ENCODE measurements at places on chromosomes 4 and X.
A peak's percentile ranks its signal among the peaks of the same experiment; 100 is the strongest.

GRCh38 chr4:6720202-6720699 is 4.3 kb downstream of the BLOC1S4 start:
- DNase-seq: peak; percentile 79

DNA sequence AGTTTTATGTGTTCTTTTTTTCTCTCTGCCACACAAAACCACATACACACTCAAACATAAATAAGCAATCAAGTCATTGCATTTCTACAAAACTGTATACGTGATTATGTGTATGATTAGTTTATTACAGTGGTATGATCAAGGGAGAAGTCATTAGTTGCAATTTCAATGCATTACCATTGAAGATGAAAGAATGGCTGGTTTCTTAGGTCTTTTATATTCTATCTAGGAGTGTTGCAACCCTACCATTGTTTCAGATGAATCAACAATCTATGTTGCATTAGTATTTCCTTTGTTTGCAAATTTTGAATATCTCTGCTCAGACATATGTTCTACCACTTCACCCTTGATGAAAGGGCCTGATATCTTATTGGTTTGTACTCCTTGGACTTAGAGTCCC is 6.8 kb downstream of the ANXA3 start:
- DNase-seq: no peak

DNA sequence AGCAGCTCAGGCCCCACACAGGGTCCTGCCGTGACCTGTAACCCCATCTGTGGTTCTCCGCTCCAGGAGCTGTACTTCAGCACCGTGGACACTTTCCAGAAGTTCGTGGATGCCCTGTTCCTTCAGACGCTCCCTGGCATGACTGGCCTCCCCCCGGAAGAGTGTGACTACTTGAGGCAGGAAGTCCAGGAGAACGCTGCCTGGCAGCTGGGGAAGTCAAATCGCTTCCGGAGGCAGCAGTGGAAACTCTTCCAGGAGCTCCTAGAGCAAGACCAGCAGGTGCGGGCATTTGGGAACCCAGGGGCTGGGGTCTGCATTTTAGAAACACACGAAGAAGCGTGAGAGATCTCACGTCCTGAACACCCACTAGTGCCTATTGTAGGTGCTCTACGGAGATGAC is 72.5 kb downstream of the EVC start:
- DNase-seq: no peak

DNA sequence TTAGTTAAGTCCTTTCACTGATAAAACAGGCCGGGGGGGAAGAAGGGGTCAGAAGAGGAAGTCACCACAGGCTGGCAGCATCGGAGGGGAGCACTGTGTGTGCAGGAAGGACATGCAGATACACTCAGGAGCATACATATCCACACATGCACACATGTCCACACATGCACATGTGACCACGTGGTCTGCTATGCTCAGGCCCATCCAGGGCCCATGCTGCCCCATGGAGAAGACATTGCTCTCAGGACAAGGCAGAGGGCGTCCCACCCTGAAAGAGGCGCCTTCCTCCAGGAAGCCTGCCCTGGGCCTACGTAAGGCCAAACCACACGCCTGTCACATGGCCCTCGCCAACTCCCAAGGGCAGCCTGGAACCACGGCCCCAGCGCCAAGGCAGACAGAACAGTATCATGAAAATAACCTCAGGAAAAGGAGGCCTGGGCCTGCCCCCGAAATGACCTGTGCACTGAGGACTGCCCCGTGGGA is 15.8 kb downstream of the WDR1 start:
- no peak for DNase-seq

DNA sequence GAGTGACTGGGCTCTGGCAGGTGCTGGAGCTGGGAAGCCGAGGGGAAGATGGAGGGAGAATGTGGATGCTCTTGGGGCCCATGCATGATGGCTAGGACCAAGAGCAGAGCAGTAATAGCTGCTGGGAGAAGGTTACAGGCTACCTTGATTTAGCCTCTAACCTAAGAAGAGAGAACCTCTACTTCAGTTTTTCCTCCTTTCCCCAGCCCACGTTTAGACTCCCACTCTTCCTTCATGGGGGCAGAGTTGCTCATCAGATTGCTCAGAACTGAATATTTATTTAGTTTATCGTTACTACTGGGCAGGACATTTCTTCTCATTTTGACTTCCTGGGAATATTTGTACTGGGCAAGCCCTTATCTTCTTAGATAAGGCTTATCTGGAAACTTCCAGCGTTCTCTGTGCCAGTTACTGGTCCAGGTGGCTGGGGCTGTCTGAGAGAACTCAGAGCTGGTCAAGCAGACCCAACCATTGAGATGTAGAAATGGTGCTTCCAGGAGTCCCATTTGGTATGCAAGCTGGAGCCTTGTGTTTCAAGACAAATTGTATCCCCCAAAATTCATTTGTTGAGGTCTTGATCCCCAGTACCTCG is 442.9 kb upstream of the BOD1L1 start:
- no peak for DNase-seq

- no peak for DNase-seq
Measured at GRCh38 chr4:100071506-100071905, 118.8 kb downstream of the DDIT4L start.

GRCh38 chrX:22116605-22117546 is 84.8 kb downstream of the PHEX start:
- no peak for DNase-seq

- DNase-seq: no peak
Measured at GRCh38 chr4:86819561-86819960, 29.6 kb downstream of the SLC10A6 start.
